ENCODE measurements at places on chromosomes 2 and 18.
A peak's percentile ranks its signal among the peaks of the same experiment; 100 is the strongest.

DNA sequence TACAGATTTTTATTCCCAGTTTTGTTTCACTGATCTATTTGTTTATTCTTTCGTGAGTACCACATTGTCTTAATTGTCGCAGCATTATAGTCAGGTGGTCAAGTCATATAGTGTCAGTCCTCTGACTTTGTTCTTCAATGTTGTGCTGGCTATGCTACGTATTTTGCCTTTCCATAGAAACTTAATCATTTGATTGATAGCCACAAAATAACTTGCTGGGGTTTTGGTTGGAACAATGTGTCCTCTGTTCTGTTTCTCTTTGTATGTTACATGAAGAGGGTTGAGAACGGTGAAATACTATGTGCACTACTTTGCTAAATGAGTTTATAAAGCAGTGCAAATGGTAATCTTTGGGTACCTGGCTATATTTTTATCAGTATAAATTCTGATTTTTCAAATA, 64.9 kb upstream of the TTC27 start:
- no peak for DNase-seq

GRCh38 chr2:136014411-136014810, 29.0 kb upstream of the DARS1 start:
- no peak for DNase-seq

- peak; percentile 62 for DNase-seq
Observed at GRCh38 chr2:172095146-172095904, 7.4 kb downstream of the DLX2 start.

- no peak for DNase-seq
Observed at GRCh38 chr2:127404466-127405254, 13.6 kb upstream of the PROC start.

DNA sequence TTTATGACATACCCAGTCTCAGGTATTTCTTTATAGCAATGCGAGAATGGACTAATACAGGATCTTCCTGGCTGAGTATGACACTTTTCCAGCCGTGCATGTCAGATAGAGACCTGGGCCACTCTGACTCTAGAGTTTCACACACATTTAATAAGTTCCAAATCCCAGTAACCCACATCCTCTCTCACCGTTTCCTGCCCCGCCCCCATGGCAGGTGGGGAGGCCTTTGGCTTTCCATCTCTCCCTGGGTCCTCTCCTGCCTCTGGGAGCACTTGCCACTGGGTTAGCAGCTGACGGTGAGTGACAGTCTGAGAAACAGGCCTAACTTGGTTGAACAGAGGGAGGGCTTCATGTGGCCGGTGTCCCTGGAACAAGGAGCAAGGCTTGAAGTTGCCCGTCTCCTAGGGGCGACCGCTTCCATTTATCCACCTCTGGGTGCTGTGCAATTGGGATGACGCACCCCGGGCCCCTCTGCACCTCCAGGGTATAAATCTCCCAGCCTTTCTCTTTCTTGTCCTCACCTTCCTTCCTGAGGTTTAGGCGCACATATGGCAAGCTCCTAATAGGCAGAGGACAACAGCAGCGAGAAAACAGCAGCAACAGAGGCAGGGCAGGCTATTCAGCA, 152.7 kb upstream of the HDAC4 start:
- no peak for DNase-seq

DNA sequence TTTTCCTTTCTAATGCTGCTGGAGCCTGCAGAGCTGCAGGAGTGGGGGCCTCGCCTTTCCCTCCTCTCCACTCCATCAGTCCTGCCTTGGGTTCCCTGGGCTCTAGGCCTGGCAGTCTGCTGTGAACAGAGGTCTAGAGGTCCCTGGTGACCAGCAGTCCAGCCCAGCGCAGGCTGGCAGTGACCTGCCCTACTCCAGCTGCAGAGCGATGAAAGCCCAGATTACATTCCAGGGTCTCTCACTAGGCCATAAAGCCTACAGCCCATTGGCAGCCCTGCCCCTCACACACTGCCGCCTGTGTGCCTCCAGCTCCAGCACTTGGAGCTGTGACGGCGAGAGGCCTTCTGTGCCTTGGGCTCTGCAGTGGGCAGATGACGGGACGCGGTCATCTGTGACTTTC, 14.8 kb upstream of the MAL start:
- DNase-seq = no peak

DNA sequence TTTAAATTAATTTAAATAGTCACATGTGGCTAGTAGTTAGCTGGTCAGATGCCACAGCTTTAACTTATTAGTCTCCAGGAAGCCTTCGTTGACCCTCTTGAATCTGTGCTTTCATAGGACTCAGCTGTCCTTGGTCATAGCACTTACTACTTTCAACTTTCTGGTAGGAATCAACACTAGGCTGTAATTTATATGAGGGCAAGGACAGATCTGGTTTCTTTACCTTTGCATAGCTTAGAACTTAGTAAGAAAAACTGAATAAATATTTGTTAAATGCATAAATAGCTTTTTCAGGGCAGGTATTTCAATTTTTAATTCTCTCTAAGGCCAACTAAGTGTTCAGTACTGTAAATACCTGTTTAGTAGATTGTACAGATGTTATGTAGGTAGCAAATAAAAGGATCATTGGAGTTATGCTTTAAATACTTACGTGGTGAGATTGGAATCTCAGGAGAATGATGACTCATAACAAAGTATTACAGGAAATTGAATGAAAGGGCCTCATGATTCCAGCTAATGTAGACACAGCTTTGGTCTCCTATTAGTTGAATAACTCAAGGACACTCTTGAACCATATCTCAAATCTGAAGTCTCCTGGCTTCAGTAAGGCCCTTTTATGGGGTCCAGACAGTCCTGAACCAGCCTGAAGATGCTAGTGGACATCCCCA, 2.6 kb downstream of the CLIP4 start:
- DNase-seq = no peak

DNA sequence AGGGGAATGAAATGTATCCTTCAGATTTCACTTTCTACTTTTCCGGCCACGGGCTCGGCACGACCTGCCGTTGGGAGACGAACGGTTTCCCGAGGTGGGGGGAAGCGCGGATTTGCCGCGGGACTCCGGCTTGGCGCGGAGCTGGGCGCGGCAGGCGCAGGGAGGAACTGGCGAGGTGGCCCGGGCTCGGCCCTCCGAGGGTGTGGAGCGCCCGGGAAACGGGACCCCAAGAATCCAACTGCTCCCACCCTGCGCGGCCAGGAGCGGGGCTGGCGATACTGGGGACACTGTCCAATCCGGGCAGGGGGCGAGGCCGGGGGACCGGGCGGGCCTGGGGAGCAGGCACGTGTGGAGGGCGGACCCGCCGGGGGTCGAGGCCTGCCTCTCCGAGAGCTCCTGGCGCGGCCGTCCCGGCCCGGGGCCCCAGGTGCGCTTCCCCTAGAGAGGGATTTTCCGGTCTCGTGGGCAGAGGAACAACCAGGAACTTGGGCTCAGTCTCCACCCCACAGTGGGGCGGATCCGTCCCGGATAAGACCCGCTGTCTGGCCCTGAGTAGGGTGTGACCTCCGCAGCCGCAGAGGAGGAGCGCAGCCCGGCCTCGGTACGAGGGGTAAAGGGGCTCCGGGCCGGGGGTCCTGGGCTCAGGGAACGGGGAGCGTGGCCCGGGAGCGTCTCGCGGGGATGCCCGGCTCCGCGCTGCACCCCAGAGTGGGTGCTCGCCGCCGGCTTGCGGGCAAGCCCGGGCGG, at the start of gene ANXA4:
Gene ANXA4, plus strand, starts transcription at position 560 of the 747 bp plus-strand sequence. CDS start 39,432 bp downstream, outside the sequence.
- peak; percentile 40 for DNase-seq

- DNase-seq = no peak
Observed at GRCh38 chr18:67108894-67109293, 407.6 kb downstream of the DSEL start.

DNA sequence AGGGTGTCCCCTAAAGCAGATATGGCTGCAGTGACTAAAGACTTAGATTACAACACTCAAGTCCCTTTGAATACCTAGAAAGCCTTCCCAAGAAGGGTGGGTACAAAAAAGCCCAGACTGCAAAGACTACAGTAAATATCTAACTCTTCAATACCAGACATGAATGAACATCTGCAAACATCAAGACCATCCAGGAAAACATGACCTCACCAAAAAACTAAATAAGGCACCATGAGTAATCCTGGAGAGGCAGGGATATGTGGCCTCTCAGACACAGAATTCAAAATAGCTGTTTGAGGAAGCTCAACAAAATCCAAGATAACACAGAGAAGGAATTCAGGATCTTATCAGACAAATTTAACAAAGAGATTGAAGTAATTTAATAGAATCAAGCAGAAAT, 138.2 kb upstream of the OTOS start:
- no peak for DNase-seq
